Muscle of arm (tissue), 14 donors: ENCODE measurements at places on chromosomes 6 and 20. TPM values are rescaled to one million over a fixed set of nuclear protein-coding genes. Genes with fewer than 3 reads are reported as not detected.

Gene ZC2HC1B
- polyA plus RNA-seq = not detected

Gene EYS
- polyA plus RNA-seq = 0.46 TPM

Gene OR12D3
- polyA plus RNA-seq = not detected

Gene NHLRC1
- not detected for polyA plus RNA-seq

Gene MAPK14
- 43.6 TPM for polyA plus RNA-seq

Gene LHFPL5
- not detected for polyA plus RNA-seq

Gene CLPSL1
- polyA plus RNA-seq = not detected

Gene C6orf15
- not detected for polyA plus RNA-seq

Gene HEY2
- not detected for polyA plus RNA-seq

Gene PTGIS
- polyA plus RNA-seq = 33.6 TPM

Gene MAD2L1BP
- 14.6 TPM for polyA plus RNA-seq

Gene TSPO2
- not detected for polyA plus RNA-seq

Gene LPA
- polyA plus RNA-seq = 0.05 TPM

Gene NNAT
- not detected for polyA plus RNA-seq

Gene OXT
- polyA plus RNA-seq = 0.39 TPM

Gene POLR1C
- 21.8 TPM for polyA plus RNA-seq

Gene CFB
- 1.1 TPM for polyA plus RNA-seq

Gene NKX2-2
- not detected for polyA plus RNA-seq

Gene ZNF133
- 14.1 TPM for polyA plus RNA-seq

Gene PEX3
- 18.4 TPM for polyA plus RNA-seq

Gene TCP11
- polyA plus RNA-seq = 0.34 TPM

Gene TREML1
- polyA plus RNA-seq = not detected

Gene GTPBP2
- 32.1 TPM for polyA plus RNA-seq

Gene SLC26A8
- polyA plus RNA-seq = 0.15 TPM

Gene NRN1
- 38.3 TPM for polyA plus RNA-seq

Gene SLC22A3
- polyA plus RNA-seq = not detected

Gene PCMTD2
- 56.7 TPM for polyA plus RNA-seq

Gene OR2H1
- not detected for polyA plus RNA-seq

Gene GSS
- 32.3 TPM for polyA plus RNA-seq

Gene MACROD2
- polyA plus RNA-seq = 19.1 TPM

Gene MATN4
- not detected for polyA plus RNA-seq

Gene LTA
- not detected for polyA plus RNA-seq

Gene FRS3
- polyA plus RNA-seq = 7.1 TPM

Gene BCAS1
- 5.7 TPM for polyA plus RNA-seq

Gene BYSL
- polyA plus RNA-seq = not detected

Gene OGFRL1
- polyA plus RNA-seq = 11.2 TPM

Gene MYT1
- 0.19 TPM for polyA plus RNA-seq

Gene RIN2
- polyA plus RNA-seq = 208 TPM

Gene RNF144B
- polyA plus RNA-seq = 16.1 TPM

Gene OLIG3
- not detected for polyA plus RNA-seq

Gene TINAG
- not detected for polyA plus RNA-seq

Gene ZNF334
- 11.7 TPM for polyA plus RNA-seq

Gene SNPH
- 5.4 TPM for polyA plus RNA-seq

Gene CD109
- 19.7 TPM for polyA plus RNA-seq

Gene RNF5
- not detected for polyA plus RNA-seq

Gene FAM162B
- polyA plus RNA-seq = 7.1 TPM

Gene DOK5
- 33.2 TPM for polyA plus RNA-seq

Gene MYCT1
- not detected for polyA plus RNA-seq

Gene WFDC10A
- polyA plus RNA-seq = not detected

Gene BRPF3
- 24.8 TPM for polyA plus RNA-seq

Gene ULBP3
- polyA plus RNA-seq = 2.3 TPM

Gene GNAS-AS1
- polyA plus RNA-seq = 3.1 TPM
